Activated naive CD4-positive, alpha-beta T cell (primary cell): ENCODE measurements at places on chromosomes 11 and 22.

DNA sequence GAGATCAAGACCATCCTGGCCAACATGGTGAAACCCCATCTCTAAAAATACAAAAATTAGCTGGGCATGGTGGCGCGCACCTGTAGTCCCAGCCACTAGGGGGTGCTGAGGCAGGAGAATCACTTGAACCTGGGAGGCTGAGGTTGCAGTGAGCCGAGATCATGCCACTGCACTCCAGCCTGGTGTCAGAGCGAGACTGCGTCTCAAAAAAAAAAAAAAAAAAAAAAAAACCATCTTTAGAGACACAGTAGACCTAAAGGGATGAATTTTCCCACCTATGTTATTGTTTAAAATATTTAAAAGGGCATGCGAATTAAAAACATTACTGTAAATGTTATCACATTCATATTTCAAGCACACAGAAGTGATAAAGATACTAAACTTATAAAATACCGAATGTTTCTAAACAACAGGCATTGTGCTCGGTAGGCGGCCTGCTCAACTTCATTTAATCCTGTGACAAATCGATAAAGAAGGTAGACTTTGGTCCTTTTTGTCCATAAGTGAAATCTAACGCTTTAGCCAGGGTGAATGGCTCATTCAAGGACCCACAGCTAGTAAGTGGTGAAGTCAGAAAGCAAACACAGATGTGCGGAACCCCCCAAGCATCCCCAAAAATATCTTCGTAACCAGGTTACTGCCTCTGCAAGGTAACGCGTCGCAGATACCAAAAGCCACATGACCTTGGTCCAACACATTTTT lies 16.1 kb downstream of the NCAPD3 start:
- no peak for DNase-seq

DNA sequence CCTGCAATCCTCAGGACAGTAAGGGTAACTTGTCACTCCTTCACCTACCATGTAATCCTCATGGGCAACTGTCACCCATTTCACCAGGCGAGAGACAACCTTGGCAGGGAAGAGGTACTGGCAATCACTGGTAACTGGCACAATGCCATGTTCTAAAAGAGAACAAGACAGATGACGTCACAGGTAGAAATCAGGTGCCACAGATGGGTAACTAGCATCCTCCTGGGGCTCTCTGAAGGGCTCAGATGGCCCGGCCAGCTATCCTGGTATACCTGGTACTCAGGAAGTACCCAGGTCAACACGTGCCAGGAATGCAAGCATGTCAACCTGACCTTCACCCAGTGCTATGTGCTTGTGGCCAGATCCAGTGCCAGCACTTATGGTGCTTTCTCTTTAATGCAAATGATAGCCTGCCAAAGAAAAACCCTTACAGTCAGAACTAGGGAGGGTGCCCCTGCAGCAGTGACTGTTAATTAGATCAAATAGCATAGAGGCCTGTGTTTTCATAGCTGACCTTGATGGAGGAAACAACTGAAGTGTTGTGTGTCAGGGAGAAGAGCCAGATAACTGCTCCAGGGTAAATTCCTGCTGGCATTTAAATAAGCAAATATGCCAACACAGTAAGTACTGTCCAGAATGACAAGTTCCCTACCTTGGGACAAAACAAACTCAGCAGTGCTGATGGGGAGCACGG lies 36.2 kb downstream of the THOC5 start:
- DNase-seq: no peak

- no peak for DNase-seq
Observed at GRCh38 chr11:5363679-5364078, 12.4 kb downstream of the OR51B6 start.

GRCh38 chr22:46739094-46739870 lies 1.2 kb upstream of the CERK start:
- DNase-seq: no peak

GRCh38 chr11:6258571-6259081 lies 1.0 kb upstream of the CCKBR start:
- DNase-seq: no peak
